ENCODE measurements at places on chromosomes 3 and 15. TPM values are rescaled to one million over a fixed set of nuclear protein-coding genes. Genes with fewer than 3 reads are reported as not detected.

- no peak for DNase-seq
These were observed 271.4 kb upstream of the PPP2R3A start for GRCh38 chr3:135694142-135694541.

- DNase-seq: no peak
These were observed 45.1 kb downstream of the PLXNA1 start for GRCh38 chr3:127027811-127028548.

DNA sequence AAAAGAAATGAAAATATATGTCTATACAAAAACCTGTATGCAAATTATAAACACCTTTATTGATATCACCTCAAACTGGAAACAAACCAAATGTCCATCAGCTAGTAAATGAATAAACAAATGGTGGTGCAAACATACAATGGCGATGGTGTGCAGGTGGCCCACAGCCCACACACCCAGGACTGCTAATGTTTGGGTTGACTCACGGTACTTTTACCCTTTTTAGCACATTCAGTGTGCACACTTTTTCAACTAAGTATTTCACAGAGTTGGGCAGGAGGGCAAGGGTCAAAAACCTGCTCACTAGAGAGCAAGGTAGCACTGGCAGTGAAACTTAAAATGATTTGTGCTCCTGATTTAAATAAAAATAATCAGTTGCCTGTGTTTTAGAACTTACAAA, 123.1 kb upstream of the BHLHE40 start:
- DNase-seq: no peak

DNA sequence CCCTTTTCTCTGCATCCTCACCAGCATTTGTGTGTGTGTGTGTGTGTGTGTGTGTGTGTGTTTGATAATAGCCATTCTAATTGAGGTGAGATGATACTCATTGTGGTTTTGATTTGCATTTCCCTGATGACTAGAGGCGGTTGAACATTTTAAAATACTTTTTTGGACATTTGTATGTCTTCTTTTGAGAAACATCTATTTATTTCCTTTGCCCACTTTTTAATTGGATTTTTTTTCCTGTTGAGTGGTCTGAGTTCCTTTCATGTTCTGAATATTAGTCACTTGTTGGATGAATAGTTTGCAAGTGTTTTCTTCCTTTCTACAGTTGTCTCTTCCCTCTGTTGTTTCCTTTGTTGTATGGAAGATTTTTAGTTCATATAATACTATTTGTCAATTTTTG, 54.3 kb upstream of the THSD4 start:
- no peak for DNase-seq

The GLDN gene
- total RNA-seq: 6.0 TPM

The SOX14 gene
- not detected for total RNA-seq

All from suprapubic skin (tissue), 4 donors.